ENCODE measurements at places on chromosomes 2 and 18. TPM values are rescaled to one million over a fixed set of nuclear protein-coding genes. Genes with fewer than 3 reads are reported as not detected.
A peak's percentile ranks its signal among the peaks of the same experiment; 100 is the strongest.

The NDC80 gene
- 1.2 TPM for polyA plus RNA-seq

The IL18R1 gene
- 3.9 TPM for polyA plus RNA-seq

The KATNAL2 gene
- 1.2 TPM for polyA plus RNA-seq

DNA sequence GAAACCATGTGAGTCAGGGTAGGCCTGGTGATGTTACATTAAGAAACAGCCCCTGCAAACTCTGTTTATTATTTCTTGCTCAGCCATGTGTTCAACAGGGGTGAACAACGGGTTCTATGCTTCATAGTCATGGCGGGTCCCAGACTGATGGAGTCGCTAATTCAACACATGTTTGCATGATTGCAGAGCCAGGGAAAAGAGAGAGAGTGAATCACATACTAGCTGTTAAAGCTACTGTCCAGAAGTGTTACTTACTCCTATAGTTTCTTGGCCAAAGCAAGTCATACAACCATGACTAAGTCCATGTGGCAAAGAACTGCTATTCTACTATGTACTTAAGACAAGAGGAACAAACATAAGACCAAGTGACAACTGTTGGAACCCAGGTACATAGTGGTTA, 241.2 kb upstream of the SKOR2 start:
- no peaks in the 10 kb centered on the region for H3K4me1 ChIP-seq
- H3K27me3 ChIP-seq, result no peaks in the 10 kb centered on the region
- H3K36me3 ChIP-seq, result no peaks in the 10 kb centered on the region

DNA sequence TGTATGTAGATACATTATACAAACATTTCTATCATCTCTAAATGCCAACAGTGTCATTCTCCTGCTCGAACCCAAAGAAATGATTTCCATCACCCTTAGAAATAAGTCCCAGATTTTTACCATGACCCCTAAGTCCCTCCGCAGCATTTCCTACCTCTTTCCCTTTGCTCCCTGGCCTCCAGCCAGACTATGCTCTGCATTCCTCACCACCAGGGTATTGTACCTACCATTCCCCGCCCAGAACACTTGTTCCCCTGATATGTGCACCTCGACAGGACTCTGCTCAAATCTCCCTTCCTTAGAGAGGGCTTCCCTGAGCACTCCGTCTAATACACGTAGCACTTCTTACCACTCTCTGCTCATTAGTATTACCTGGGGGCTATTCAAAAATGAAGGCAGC, 630.2 kb downstream of the ARHGAP15 start:
- H3K27me3 ChIP-seq, result no peaks in the 10 kb centered on the region
- no peak overlapping the region for H3K4me3 ChIP-seq
- H3K4me1 ChIP-seq, result no peaks in the 10 kb centered on the region
- H3K36me3 ChIP-seq, result no peaks in the 10 kb centered on the region

GRCh38 chr18:22378672-22379282, 38.9 kb downstream of the CTAGE1 start:
- no peaks in the 10 kb centered on the region for H3K4me1 ChIP-seq
- no peaks in the 10 kb centered on the region for H3K27me3 ChIP-seq
- no peak for DNase-seq
- no peaks in the 10 kb centered on the region for H3K36me3 ChIP-seq
- H3K4me3 ChIP-seq, result no peak overlapping the region

DNA sequence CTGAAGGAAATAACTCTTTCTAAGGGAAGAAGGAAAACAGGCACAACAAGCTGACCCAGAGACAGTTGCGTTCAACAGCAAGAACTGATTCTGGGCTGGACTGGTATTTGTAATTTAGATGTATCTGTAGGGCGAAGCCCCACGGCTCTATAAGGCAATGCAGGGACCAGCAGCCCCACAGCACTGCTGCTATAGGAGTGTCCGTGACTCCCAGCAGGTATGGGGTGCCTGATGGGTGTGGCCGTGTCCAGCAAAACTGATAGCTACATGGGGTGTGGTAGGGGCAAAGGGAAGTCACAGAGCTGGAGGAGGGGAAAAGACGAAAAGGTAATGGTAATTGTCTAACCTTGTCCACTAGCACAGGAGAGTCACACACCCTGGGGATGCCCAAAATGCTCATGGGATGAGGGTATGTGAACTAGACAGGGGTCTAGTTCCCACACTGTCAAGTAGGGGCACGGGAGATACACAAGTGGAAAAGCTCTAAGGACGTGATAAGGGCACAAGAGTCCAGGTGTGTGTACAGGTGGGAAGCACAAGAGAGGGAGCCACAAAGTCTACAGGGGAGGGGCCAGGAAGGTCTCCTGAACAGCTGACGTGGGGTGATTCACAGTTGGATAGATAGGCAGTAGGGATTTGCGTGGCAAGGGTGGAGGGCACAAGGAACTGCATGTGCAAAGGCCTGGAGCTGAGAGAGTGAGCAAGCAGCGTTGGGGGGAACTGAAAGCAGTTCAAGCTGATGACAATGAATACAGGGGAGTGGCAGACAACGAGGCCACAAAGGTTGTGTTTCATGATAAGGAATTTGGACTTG, 48.5 kb upstream of the ASPRV1 start:
- H3K36me3 ChIP-seq, result no peaks in the 10 kb centered on the region
- H3K4me3 ChIP-seq, result no peak overlapping the region
- no peaks in the 10 kb centered on the region for H3K27me3 ChIP-seq
- H3K27ac ChIP-seq, result no peak overlapping the region
- no peaks in the 10 kb centered on the region for H3K4me1 ChIP-seq

DNA sequence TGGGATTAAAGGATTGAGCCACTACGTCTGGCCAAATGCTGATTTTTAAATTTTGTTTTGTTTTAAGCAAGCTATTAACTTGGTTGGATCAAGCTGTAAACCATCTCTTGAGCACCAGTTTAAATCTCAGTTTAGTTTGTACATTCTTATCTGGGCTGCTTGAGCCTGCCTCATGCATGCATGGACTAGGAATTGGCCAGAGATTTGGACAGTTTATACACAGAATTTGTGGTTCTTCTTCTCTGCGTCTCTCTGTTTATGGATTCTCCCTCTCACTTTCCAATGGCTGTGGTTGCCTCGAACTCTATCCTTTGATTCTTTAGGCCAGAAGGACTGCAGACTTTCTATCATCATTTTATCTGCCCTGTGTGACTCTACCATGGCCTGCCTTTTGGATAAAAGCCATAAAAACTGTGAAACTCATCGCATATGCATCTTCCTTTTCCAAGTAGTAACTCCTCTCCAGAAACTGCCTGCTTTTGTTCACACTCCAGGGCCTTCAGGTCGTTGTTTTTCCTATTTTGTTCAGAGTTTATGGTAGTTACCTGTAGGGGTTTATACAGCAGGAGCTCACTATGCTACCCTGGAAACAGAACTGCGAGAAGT, 32.5 kb upstream of the PLB1 start:
- no peaks in the 10 kb centered on the region for H3K36me3 ChIP-seq
- H3K27ac ChIP-seq, result no peak overlapping the region
- no peak overlapping the region for H3K4me3 ChIP-seq
- no peaks in the 10 kb centered on the region for H3K4me1 ChIP-seq

- no peaks in the 10 kb centered on the region for H3K36me3 ChIP-seq
- DNase-seq, result no peak
- no peaks in the 10 kb centered on the region for H3K4me1 ChIP-seq
- no peak overlapping the region for H3K4me3 ChIP-seq
Measured at GRCh38 chr2:170243118-170243837, 65.3 kb downstream of the MYO3B start.

DNA sequence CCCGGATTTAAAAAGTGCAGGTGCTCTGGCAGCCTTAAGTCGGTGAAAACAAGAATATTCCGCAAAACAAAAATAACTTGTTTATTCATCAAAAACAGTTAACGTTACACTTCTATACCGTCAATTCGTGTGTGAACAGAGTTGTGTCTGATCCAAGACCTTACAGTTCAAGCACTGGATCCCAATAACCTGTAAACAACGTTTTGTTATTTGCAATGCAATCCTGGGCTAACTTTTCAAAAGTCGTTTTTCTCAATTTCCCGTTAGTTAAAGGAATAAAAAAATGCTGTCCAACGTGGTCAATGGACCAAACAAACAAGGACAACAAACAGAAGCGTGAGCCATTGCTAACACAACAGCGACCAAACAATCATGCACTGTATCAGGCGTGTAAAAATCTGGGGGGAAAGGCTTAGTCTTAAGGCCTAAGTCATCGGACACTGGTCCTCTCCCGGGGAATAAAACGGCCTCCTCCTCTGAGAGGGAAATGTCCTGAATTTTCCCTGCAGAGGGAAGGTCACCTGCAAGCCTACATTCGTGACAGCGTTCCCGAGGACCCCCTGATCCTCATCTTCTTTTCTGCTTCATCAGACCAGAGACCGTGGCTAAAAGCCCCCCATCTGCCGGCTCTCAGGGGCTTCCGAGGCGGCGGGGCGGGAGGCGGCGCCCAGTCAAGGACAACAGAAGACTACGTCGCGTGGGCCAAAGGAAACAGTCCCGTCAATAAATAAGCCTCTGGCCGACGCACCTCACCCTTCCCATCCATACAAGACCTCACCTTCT, 490 bp downstream of the NDUFS1 start:
- H3K4me3 ChIP-seq, result peak overlapping the region; percentile 75
- peak overlapping the region; percentile 90 for H3K27ac ChIP-seq
- H3K4me1 ChIP-seq, result no peaks in the 10 kb centered on the region
- no peaks in the 10 kb centered on the region for H3K27me3 ChIP-seq
- no peak for DNase-seq
- H3K36me3 ChIP-seq, result peaks cover 16% of the 10 kb centered on the region

- no peaks in the 10 kb centered on the region for H3K27me3 ChIP-seq
- no peak for DNase-seq
- no peak overlapping the region for H3K27ac ChIP-seq
Measured at GRCh38 chr2:192885569-192886160, 690.9 kb upstream of the TMEFF2 start.
